ENCODE measurements at places on chromosomes 2 and 18.

- DNase-seq: no peak
- H3K4me3 ChIP-seq: no peak overlapping the region
- peaks cover 12% of the 10 kb centered on the region for H3K4me1 ChIP-seq
- no peaks in the 10 kb centered on the region for H3K36me3 ChIP-seq
- H3K27me3 ChIP-seq: peaks cover 17% of the 10 kb centered on the region
These were observed 47.1 kb upstream of the FHL2 start for GRCh38 chr2:105445976-105446375.

DNA sequence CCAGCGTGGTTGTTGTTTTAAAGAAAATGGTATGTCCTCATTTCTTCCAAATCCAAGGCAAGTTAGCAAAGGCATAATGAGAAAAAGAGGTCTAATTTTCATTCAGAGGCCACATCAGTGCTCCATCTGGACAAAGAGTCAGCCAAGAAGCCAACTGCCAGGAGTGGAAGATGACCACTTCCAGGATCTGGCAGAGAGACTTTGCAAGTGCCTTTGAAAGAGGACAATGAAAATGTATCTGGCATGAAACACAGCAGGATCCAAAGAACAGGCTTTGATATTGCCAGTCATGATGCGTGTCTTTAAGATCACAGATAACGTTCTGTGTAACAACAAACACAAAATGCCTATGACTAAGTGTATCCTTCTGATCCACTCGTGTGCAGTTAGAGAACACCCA lies 82.8 kb downstream of the AFF3 start:
- no peak for DNase-seq
- H3K27ac ChIP-seq: no peak overlapping the region
- peaks cover 75% of the 10 kb centered on the region for H3K36me3 ChIP-seq
- H3K4me3 ChIP-seq: no peak overlapping the region
- peaks cover 50% of the 10 kb centered on the region for H3K4me1 ChIP-seq

DNA sequence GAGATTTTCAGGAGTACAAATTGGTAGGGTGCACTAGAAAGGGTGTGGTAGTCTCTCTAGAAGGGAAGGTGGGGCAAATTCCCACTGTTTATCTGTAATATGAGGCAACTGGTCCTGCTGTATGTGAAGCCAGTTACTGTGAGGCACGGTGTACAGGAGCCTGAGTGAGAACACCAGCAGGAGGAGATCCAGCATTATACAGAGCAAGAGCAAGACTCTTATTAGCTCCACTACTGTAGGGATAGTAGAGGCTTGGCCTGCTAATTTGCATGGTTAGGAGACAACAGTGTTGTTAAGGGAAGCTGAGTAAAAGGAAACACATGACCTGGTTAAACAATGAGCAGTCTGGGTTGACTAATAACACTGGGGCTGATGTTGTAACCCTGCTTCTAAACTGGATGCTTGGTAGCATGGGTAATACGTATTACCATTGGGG lies 76.3 kb upstream of the WDSUB1 start:
- no peak overlapping the region for H3K27ac ChIP-seq
- DNase-seq: no peak
- no peaks in the 10 kb centered on the region for H3K4me1 ChIP-seq
- H3K4me3 ChIP-seq: no peak overlapping the region
- H3K27me3 ChIP-seq: no peaks in the 10 kb centered on the region
- peaks cover 83% of the 10 kb centered on the region for H3K36me3 ChIP-seq

GRCh38 chr2:98157557-98157956 lies 70.6 kb downstream of the VWA3B start:
- DNase-seq: no peak
- no peak overlapping the region for H3K27ac ChIP-seq
- no peaks in the 10 kb centered on the region for H3K36me3 ChIP-seq
- peaks cover 23% of the 10 kb centered on the region for H3K4me1 ChIP-seq
- no peak overlapping the region for H3K4me3 ChIP-seq

DNA sequence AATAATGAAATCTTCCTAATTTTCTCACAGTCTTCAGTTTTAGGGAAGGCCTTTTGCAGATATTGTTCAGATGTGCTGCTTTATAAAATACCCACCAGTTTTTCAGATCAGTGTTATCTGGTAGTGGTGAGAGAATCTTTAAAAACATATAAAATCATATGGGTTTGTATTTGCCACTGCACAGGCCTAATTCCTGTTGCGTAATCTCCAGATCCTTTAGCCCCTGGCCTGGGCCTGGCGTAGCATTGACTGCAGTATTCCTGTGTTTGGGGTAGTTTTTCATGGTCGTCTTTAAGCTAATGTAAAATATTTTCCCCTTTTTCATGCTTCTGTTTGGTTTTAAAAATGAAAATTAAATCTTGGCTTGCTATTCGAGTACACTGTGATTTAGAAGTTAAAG lies 43.2 kb downstream of the TSHZ1 start:
- no peaks in the 10 kb centered on the region for H3K36me3 ChIP-seq
- DNase-seq: no peak
- no peaks in the 10 kb centered on the region for H3K27me3 ChIP-seq
- peak overlapping the region; percentile 96 for H3K27ac ChIP-seq

DNA sequence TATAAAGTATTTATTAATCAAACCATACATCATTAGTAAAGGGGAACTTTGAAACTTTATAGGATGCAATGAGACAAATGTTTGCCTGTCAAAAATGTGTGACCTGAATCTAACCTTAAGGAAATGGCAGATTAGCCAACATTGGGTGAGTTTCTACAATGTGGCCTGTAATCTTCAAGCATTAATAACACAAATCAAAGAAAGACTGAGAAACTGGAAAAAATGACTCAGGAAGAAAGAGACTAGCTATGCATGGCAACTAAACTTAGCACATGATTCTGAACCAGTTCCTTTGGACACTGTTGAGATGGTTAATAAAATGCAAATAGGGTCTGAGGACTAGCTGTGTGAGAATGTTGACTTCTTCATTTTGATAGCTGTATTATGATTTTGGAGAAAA lies 628.6 kb upstream of the ID2 start:
- H3K27me3 ChIP-seq: peaks cover 3% of the 10 kb centered on the region
- H3K36me3 ChIP-seq: peaks cover 7% of the 10 kb centered on the region
- no peak overlapping the region for H3K27ac ChIP-seq
- no peak for DNase-seq
- H3K4me1 ChIP-seq: no peaks in the 10 kb centered on the region
- H3K4me3 ChIP-seq: no peak overlapping the region

- DNase-seq: no peak
- H3K4me1 ChIP-seq: no peaks in the 10 kb centered on the region
- peaks cover 29% of the 10 kb centered on the region for H3K27me3 ChIP-seq
These were observed 74.6 kb upstream of the HDAC4 start for GRCh38 chr2:239475161-239476028.

DNA sequence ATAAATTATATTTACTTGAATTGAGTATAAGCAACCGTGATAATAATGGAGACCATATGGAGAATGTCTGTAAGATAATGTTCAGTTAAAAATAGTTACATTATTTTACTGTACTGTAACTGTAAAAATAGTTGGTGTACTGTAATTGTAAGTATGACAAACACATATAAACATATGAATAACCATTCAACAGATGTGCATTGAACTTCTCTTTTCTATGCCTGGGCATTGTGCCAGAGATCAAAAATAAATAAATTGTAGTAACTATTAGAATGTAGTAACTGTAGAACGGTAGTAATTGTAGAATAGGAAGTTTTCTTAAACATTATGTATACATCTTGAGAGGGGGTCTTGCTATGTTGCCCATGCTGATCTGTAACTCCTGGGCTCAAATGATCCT lies 287.4 kb upstream of the EPAS1 start:
- H3K4me1 ChIP-seq: peaks cover 3% of the 10 kb centered on the region
- DNase-seq: no peak
- H3K4me3 ChIP-seq: no peak overlapping the region

- no peaks in the 10 kb centered on the region for H3K36me3 ChIP-seq
- no peak overlapping the region for H3K4me3 ChIP-seq
- no peak overlapping the region for H3K27ac ChIP-seq
- H3K27me3 ChIP-seq: peaks cover 4% of the 10 kb centered on the region
- DNase-seq: no peak
These were observed 111.6 kb upstream of the LMAN1 start for GRCh38 chr18:59470561-59471121.

- no peaks in the 10 kb centered on the region for H3K27me3 ChIP-seq
- no peak overlapping the region for H3K27ac ChIP-seq
- H3K36me3 ChIP-seq: no peaks in the 10 kb centered on the region
- H3K4me1 ChIP-seq: no peaks in the 10 kb centered on the region
- no peak for DNase-seq
These were observed 433.0 kb upstream of the REG3G start for GRCh38 chr2:78592491-78592890.

- H3K36me3 ChIP-seq: no peaks in the 10 kb centered on the region
- no peak for DNase-seq
- no peak overlapping the region for H3K27ac ChIP-seq
- H3K27me3 ChIP-seq: no peaks in the 10 kb centered on the region
- no peaks in the 10 kb centered on the region for H3K4me1 ChIP-seq
These were observed 70.2 kb downstream of the TMEFF2 start for GRCh38 chr2:192124571-192124970.

- peaks cover 2% of the 10 kb centered on the region for H3K4me1 ChIP-seq
- H3K4me3 ChIP-seq: no peak overlapping the region
- H3K27ac ChIP-seq: no peak overlapping the region
- no peaks in the 10 kb centered on the region for H3K36me3 ChIP-seq
These were observed 127.7 kb downstream of the DYSF start for GRCh38 chr2:71581026-71581425.

DNA sequence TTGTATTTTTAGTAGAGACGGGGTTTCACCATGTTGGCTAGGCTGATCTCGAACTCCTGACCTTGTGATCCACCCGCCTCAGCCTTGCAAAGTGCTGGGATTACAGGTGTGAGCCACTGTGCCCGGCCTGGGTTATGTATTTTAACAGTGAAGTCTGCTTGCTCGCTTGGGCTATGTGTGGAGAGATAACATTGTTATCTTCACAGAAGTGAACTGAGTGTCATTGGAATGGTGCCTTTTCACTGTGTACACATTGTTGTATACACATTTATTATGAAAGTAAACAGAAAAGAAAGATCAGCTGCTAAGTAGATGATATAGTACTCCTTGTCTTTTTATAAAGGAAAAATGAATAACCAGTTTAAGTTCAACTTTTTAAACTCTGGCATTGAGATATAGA lies 30.4 kb downstream of the RNF138 start:
- no peaks in the 10 kb centered on the region for H3K4me1 ChIP-seq
- no peak overlapping the region for H3K4me3 ChIP-seq
- peaks cover 78% of the 10 kb centered on the region for H3K36me3 ChIP-seq
- no peak for DNase-seq

DNA sequence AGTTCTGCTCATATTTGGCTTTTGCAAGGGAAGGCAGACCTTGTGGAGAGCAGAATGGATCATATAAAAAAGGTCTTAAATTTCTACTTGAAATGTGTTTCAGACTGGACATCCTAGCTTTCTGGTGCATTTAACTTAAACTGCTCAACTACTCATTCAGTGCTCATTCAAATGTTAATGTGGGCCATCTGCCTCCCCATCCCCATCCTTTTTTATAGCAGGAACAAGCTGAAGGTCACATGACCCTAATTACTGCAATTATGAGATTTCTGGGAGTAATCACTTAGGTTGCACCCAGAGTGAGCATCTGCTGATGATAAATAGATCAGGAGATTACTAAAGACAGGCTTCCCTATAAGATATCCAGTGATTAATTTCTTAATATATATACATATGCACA lies 96.1 kb downstream of the MAP2 start:
- H3K27ac ChIP-seq: no peak overlapping the region
- H3K27me3 ChIP-seq: no peaks in the 10 kb centered on the region
- no peaks in the 10 kb centered on the region for H3K4me1 ChIP-seq
- H3K4me3 ChIP-seq: no peak overlapping the region
- no peak for DNase-seq

DNA sequence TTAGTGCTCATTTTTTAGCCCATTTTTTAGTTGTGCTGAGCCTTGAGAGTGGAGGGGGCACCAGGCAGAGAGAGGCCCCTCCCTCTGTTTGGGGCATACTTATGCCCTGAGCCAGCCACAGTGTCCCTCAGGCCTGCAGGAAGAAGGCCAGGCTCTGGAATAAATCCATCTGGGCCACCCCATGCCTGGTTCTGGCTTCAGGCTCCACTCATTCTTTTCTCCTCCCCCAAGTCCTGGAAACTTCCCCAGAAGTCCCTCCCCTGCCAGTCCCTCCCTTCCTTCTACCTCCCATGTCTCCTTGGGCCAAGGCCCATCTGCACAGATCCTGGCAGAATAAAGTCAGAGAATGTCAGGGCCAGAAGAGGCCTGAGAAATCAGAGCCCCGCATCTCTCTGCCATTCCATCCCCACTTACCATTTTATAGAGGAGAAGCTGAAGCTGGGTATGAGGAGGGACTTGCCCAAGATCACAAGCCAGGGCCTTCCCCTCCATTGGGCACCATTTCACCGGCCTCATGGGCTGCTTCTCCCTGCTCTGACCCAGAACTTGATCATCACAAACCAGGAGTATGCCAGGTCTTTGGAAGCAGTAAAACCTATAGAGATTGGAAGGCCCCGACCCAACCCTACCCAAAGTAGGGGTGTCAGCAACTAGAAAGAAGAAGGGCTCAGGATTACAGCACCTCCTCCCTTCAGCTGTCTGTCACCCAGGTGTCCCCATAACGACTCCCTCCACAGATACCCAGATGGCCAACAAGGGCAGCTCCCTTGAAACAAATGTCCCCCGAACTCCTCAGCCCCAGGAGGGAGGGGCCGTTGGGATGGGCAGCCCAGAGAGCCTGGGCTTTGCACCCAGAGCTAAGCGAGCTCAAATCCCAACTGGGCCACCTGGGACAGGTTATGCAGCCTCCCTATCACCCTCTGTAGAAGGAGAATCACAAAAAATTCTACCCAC lies 108.4 kb downstream of the POLR1A start:
- H3K27ac ChIP-seq: peak overlapping the region; percentile 81
- H3K4me3 ChIP-seq: no peak overlapping the region
- H3K4me1 ChIP-seq: peaks cover 46% of the 10 kb centered on the region
- peaks cover 4% of the 10 kb centered on the region for H3K36me3 ChIP-seq
- no peak for DNase-seq

DNA sequence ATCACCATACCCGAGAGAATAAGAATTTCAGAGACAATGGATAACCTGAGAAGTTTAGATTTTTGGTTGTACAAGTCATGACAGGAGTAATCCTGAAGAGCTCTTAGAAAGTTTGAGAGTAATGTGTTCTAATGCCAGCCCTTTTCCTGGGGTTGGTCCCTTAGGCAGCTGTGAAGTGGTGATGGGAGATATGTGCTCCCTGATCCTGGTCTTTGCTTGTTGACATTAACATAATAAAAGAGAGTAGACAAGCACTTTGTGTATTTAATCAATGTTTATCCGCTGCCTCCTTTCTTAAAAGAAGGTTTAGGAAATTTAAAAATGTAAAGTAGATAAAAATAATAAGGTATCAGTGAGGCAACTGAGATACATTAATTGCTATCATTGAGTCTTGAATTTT lies 13.8 kb upstream of the DSC3 start:
- H3K27ac ChIP-seq: no peak overlapping the region
- peaks cover 4% of the 10 kb centered on the region for H3K27me3 ChIP-seq
- H3K4me3 ChIP-seq: no peak overlapping the region
- H3K4me1 ChIP-seq: peaks cover 10% of the 10 kb centered on the region
- H3K36me3 ChIP-seq: peaks cover 4% of the 10 kb centered on the region

GRCh38 chr18:78788161-78788560 lies 191.5 kb upstream of the SALL3 start:
- no peak overlapping the region for H3K27ac ChIP-seq
- no peaks in the 10 kb centered on the region for H3K27me3 ChIP-seq
- H3K4me3 ChIP-seq: no peak overlapping the region
- DNase-seq: no peak
- no peaks in the 10 kb centered on the region for H3K36me3 ChIP-seq

GRCh38 chr2:179340678-179341077 lies 76.0 kb upstream of the SESTD1 start:
- no peaks in the 10 kb centered on the region for H3K36me3 ChIP-seq
- no peaks in the 10 kb centered on the region for H3K27me3 ChIP-seq
- H3K27ac ChIP-seq: no peak overlapping the region
- H3K4me3 ChIP-seq: no peak overlapping the region
- H3K4me1 ChIP-seq: peaks cover 9% of the 10 kb centered on the region
- DNase-seq: no peak

Data from nephron progenitor cell (in vitro differentiated cells).